ENCODE measurements at places on chromosomes 6 and 20.

DNA sequence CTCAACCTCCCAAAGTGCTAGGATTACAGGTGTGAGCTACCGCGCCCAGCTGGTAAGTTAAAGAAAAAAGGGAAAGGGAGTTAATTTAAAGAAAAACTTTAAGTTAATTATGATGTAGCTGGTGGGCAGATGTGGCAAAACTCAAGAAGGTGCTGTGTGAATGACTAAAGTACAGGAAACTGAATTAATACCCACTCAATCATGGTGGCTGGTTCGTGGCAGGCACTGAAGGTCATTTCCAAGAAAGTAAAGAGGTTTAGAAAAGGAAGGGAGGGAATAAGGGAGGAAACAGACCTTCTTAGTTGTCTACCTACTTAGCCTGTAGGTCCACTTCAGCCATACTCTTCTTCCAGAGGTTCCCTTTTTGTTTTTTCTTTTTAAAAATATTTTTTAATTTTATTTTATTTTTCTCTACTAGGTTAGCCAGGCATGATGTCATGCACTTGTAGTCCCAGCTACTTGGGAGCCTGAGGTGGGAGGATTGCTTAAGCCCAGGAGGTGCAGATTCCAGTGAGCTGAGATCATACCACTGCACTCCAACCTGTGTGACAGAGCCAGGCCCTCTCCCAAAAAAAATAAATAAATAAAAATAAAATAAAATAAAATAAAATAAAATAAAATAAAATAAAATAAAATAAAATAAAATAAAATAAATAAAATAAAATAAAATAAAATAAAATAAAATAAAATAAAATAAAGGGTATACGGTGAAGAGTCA is 11.9 kb upstream of the TGM3 start:
- DNase-seq, result no peak

- DNase-seq, result peak; percentile 56
Measured at GRCh38 chr6:41602864-41603608, 35.2 kb upstream of the MDFI start.

DNA sequence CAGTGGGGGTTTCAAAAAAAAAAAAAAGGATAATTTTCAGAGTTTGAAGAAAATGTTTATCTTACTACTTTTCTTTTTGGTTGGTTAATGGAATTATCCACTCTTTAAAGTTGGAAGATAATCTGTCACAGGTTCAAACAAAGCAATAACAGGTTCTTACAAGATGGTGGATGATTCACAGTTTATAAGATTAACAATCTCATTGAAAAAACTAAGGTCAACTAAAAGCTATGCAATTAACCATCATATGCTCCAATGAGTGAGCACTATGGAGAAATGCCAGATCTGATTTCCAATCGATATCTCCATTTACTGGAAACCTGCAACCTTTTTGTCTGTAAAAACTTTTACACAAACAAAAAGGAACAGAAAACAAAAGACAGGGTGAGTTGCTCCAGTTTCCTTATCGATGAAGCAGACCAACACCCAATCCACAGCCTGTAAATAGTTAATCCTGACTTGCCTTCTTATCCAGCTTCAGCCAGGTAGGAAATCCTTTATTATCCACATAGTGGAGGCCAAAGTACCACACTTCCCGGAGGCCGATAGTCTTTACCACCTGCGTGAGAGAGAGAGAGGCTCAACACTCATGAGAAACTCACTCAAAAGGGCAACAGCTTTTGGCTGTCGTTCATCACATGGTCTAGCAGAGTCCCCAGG is 32.4 kb downstream of the EZR start:
- DNase-seq, result no peak

DNA sequence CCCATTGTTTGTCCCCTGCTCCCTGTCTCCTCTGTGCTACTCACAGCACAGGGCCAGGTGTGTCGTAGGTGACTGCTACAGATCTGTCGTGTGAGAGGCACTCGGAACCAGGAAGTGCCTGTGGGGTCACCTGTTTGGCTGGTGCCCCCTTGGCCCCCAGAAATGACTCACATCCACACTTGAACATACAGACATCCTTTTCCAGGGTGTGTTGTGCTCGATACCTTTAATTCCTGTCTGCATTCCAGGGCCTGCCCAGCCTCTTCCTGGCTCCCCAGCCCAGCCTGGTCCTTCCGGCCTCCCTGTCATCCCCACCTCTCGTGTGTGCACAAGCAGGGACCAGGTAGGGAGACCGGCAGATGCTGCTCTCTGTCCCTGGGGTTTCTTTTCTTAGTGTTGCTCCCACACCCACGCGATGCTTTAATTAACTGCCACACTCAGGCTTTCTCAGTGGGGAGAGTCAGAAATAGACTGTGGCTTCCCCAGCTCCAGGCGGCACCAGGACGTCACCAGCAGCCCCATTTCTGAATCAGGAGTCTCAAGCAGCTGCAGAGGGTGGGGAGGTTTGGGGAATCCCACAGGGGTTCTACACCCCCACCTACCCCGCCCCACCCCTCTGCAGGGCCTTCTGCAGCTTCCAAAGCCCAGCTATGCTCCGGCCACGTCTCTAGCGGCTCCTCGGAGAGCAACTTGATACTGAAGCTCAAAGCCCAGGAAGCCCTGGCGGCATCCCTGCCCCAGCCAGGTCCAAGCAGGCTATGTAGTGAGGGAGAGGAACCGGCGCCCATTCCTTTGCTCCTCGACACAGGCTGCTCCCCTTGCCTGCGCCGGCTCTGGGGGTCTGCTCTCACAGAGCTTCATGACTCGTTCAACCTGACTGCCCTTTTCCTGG is 102.2 kb downstream of the SYCP2 start:
- DNase-seq, result no peak

- DNase-seq, result no peak
Measured at GRCh38 chr6:73800997-73801396, 105.0 kb downstream of the CD109 start.

- no peak for DNase-seq
Measured at GRCh38 chr20:35551503-35551902, 9.6 kb downstream of the ERGIC3 start.

GRCh38 chr20:289693-290083 is 862 bp downstream of the C20orf96 start:
- no peak for DNase-seq

DNA sequence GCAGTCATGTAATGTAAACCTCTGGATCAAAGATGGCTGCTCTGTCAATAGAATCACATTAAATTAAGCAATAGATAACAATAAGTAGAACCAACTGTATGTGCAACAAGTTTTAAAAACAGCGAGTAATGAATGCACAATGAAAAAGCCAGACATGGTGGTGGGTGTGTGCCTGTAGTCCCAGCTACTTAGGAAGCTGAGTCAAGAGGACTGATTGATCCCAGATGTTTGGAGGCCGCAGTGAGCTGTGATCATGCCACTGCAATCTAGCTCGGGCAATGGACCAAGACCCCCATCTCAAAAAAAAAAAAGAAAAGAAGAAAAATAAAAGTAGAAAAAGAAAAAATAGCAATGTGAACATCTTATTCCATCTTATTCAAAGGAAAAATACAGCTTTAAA is 558.7 kb upstream of the MMS22L start:
- DNase-seq, result no peak

GRCh38 chr6:159307246-159307790 is 138.1 kb downstream of the FNDC1 start:
- no peak for DNase-seq

GRCh38 chr6:53440336-53440945 is 91.7 kb upstream of the ELOVL5 start:
- DNase-seq, result no peak

All from T1000 (cell line).